ENCODE measurements at places on chromosomes 5 and 9.

- DNase-seq, result no peak
These were observed 30.7 kb downstream of the ICE1 start for GRCh38 chr5:5453131-5453530.

DNA sequence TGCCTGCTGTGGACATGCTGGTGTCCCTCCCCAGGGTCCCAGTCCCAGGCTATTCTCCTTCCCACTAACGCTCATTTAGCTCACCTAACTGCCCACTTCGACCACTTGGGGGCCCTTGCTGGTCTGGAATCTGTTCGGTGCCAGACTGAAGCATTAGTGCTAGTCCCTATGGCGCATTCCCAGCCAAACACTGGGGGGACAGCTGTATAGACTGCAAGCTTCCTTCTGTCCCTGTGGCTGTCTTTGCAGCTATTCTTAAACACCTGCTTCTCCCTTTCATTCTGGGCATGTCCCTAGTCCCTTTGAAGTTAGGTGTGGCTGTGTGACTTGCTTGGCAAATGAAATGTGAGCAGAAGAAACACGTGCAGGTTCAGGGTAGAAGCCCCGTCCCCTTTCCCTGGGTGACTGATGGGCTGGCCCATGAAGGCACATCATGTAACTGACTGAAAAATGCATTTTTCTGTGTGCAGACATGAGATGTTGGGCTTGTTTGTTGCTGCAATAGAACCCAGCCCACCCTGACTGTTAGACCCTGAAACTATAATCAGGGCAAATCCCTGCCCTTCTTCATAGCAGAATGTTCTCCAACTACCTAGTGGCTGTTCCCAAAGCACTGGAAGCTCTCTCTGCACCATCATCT lies 134.4 kb downstream of the BARX1 start:
- no peak for DNase-seq

- peak; percentile 39 for DNase-seq
These were observed 34.4 kb upstream of the SLC6A3 start for GRCh38 chr5:1479581-1480188.

DNA sequence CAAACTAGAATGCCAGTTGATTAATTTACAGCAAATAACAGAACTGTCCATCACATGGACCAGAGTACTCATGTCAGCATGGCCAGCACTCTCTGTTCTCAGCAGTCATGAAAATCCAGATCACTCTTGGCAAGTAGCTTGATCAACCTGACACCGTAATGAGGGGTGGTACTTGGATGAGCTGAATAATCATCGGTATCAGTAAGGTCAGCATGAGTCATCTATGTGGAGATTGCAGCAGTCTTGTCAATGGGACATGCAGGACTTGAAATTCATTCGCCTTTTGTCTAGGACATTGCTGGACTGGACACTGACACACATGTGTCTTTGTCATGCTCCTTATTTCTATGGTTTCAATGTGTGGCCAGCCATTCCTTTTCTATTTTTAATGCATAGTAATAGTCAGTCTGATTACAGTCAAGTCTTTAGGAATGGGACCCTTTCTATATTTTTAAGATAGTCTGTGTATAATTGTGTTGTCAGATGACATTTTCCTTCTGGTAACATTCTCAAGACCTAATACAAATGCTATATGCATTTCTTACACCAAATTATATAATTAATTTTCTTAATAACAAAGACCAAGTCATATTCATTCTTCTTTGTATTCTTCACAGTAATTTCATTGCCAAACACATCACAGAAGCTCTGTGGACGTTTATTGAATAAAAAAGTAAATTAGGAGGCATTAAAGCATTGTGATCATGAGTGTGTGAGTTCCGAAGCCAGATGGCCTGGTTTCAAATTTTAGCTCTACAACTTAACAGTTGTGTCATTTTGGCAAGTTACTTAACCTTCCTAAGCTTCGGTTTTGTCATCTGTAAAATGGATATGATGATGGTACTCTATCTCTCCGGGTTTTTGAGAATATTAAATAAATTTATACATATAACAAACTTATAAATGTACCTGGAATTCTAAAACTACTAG lies 57.4 kb downstream of the ADAMTSL1 start:
- no peak for DNase-seq

DNA sequence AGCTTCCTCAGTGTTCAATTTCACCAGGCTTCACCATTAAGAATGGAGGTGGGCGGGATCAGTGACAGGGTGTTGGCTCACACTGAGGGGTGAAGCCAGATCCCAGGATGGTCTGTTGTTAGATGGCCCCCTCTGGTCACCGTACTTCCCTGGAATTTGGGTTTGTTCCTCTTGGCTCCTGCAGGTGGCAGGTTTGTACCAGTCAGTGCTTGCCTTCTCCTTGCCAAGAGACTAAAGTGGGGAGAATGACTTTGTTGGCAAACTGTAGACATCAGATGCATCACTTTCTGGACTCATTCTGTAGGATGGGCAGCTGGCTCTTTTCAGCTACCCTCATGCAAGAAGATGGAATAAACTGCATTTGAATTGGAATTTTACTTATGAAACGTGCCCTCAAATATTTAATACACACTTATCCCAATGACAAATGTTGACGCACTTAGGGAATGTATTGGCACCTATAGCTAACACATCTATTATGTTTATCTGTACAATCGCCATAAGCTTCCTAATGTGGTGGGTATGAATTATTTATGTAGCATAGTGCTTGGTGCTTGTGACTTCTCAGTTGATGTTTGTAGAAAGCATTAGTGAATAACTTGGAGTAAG lies 31.4 kb upstream of the ANKRD55 start:
- no peak for DNase-seq

DNA sequence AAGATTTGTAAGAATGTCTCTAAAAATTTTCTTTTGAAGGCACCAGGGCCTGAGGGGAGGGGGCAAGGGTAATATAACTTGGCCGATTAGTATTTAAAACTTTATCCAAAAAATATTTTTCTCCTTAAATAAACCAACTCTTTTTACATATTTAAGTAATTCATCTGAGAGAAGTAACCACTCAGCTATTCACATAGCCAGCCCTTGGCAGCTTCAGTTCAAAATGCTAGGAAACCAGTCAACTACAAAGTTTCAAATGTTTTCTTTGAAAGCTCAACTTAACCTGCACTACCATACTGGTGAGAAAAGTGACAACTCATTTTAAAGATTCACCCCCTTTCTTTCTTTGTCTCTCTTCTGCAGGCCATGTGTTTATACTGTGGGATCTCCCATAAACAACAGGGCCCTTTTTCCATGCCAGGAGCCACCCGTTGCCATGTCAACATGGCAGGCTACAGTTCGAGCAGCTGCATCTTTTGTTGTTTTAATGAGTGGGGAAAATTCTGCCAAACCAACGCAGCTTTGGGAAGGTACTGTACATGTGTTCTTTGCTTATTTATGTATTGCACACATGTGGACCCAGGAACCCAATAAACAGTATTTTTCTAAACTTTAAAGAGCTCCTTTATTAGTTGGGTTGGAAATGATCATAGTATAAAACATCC lies 46.3 kb downstream of the AOPEP start:
- DNase-seq, result no peak

DNA sequence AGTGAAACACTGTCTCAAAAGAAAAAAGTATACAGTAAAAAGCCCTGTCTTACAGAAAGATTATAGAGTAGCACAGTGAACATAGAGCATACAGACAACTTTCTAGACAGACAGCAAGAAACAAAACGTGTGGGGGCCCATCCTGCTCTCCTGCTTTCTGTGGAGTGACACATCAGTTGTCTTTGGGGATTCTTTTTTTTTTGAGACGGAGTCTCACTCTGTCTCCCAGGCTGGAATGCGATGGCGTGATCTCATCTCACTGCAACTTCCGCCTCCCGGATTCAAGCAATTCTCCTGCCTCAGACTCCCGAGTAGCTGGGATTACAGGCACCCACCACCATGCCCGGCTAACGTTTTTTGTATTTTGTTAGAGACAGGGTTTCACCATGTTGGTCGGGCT lies 14.9 kb downstream of the CDHR2 start:
- no peak for DNase-seq

DNA sequence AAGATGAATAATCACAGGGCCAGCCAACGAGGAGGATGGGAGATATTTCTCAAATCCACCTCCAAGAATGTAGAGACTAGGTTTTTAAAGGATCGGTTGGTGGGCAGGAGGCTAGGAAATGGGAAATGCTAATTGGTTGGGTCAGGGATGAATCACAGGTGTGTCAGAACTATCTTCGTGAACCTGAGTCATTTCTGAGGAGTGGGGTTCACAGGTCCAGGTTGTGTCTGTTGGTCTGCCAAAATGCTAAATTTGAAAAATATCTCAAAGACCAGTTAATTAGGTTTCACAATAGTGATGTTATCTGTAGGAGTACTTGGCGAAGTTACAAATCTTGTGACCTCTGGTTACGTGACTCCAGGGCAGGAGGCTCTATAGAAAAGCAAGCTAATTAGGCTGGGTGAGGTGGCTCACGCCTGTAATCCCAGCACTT lies 2.6 kb upstream of the PLAA start:
- no peak for DNase-seq

GRCh38 chr9:15253197-15253596 lies 53.8 kb downstream of the TTC39B start:
- no peak for DNase-seq

GRCh38 chr9:90141723-90142122 lies 500.9 kb downstream of the DIRAS2 start:
- no peak for DNase-seq

DNA sequence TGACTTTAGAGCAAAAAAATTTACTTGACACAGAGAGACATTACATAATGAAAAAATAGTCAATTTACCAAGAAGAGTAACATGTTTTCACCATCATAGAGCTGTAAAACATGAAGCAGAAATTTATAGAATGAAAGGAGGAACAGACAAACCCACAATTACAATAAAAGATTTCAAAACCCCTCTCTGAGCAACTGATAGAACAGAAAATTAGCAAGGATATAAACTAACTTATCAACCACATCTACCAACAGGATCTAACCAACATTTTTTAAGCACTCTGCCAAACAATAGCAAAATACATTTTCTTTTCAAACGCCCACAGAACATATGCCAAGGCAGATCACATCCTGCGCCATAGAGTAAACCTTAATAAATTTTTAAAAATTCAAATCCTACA lies 17.9 kb downstream of the SLCO4C1 start:
- no peak for DNase-seq

Data from central memory CD8-positive, alpha-beta T cell (primary cell).